ENCODE measurements at places on chromosomes 4 and X. TPM values are rescaled to one million over a fixed set of nuclear protein-coding genes. Genes with fewer than 3 reads are reported as not detected.

KIF4A gene
- total RNA-seq = 3.5 TPM

DNA sequence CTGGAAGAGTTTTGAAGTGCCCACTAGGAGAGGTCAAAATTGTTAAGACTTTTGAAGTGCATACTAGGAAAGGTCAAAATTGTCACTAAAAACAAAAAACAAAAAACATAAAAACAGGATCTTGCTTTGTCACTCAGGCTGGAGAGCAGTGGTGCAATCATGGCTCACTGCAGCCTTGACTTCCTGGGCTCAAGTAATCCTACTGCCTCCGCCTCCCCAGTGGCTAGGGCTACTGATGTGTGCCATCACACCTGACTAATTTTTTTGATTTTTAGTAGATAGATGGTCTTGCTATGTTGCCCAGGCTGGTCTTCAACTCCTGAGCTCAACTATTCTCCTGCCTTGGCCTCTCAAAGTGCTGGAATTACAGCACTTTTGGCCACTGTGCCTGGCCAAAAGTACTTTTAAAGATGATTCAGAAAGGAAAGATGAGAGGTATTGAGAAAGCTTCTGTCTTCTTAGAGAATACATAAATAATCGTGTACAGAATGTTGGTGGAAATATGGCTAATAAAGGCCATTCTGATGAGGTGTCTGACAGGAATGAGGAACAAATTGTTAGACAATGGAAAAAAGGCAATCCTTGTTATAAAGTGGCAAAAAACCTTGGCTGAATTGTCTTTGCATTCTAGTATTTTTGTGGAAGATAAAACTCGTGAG, 43.3 kb upstream of the STX18 start:
- DNase-seq = peak; percentile 34

ESX1 gene
- not detected for total RNA-seq

DNA sequence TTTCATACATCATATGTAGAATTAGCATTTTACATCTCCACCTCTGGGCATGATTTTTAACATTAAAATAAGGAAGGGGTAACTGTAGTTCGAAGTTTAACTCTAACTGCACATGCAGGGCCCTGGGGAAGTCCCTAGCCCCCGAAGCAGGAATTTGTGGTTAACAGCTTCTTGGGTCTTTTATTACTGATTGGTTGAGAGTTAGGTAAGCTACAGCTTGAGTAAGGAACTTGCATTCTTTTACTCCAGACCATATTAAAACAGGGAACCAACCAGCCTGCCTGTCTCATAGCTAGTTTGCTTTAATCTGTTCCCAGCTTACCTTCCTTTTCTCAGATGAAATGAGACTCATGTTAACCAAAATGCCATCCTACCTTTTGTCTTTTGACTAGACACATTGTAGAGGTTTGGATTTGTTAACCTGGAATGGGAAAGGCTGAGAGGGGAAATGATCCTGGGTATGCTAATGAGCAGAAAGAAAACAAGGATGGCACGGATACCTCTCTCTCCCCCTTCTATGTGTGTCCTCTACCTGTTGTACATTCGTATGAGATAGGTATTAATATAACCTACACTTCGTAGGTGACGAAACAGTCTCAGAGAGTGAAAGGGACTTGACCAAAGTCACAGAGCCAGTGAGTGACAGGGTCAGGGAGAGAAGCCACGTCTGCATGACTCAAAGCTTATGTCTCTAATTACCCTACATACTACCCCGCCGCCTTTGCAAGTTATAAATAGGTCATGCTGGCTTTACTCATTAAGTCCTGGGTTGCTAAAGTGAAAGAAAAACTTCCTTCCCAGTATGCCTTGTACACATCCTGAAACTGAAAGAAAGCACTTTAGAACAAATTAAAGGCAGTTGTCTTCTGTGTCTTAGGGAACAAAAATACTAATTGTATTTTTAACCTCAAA, 119.5 kb upstream of the AFF2 start:
- DNase-seq = no peak
